Amniotic epithelial cell (primary cell): ENCODE measurements at places on chromosomes 4 and X.
A peak's percentile ranks its signal among the peaks of the same experiment; 100 is the strongest.

GRCh38 chr4:77721073-77721472 is 98.1 kb downstream of the CNOT6L start:
- no peak for DNase-seq

- DNase-seq: no peak
Measured at GRCh38 chrX:136476501-136476900, 11.2 kb upstream of the BRS3 start.

GRCh38 chrX:9420275-9421265 is 44.3 kb upstream of the TBL1X start:
- no peak for DNase-seq

- peak; percentile 89 for DNase-seq
Measured at GRCh38 chr4:68368691-68369131, 18.8 kb upstream of the YTHDC1 start.

DNA sequence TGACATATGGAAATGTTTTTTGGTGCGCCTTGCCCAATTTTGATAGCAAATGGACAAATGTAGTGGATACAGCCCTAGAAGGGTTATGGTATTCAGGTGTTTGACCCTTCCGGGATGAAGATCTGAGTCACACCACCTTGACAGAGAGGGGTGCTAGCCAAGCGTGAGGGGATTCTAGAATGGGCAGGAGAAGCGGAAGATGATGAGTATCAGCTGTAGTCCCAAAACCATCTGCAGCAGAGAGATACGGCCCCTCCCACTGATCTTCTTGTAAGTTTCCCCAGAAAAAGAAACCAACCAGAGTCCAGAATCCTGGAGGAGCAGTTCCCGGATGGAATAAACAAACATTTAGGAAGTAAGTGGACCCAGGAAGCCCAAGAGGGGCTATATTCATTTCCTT is 18.1 kb downstream of the DCHS2 start:
- DNase-seq: no peak

- DNase-seq: no peak
Measured at GRCh38 chr4:52244848-52245247, 193.7 kb downstream of the SPATA18 start.

DNA sequence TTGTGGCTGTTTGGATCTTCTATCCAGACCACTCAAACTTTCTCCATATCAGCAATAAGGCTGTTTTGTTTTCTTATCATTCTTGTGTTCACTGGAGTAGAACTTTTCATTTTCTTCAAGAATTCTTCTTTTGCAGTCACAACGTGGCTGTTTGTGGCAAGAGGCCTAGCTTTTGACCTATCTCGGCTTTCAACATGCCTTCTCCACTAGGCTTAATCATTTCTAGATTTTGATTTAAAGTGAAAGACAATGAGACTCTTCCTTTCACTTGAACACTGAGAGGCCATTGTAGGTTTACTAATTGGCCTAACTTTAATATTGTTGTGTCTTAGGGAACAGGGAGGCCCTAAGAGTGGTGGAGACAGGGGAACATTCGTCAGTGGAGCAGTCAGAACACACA is 19.1 kb downstream of the FGF2 start:
- peak; percentile 14 for DNase-seq

- no peak for DNase-seq
Measured at GRCh38 chrX:57044245-57044644, 48.9 kb upstream of the SPIN3 start.

DNA sequence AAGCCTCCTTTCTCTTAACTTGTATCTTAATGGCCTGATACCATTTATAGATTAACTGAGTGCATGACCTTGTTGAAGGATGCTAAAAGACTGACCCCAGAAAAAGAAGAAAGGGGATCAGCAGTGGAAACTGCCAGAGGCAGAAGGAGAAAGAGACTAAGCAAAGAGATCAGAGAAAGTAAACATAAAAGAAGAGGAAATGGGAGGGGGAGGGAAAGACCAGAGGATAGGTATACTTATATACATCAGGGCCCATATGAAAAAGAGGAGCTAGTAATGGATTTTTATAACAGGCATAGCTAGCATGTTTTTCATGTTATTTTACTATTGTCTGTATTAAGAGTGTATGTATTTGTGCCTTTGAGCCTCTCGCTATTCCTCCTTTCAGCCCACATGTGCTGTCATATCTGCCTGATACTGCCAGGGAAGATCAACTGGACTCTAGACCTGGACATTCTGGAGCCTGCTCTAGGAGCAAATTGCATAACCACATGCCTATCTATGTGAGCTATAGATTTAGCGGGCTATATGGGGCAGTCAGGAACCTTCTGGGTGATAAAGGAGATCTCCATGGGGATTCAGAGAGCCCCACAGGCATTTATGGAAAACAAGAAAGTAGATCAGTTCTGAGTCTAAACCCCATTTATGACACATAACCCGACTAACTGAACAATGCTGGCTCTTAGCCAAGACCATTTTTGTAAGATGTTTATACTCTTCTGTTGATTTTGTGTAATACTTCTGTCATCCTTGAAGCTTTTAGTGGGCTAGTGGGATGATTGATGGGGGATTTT is 13.4 kb upstream of the SNX12 start:
- DNase-seq: peak; percentile 78

DNA sequence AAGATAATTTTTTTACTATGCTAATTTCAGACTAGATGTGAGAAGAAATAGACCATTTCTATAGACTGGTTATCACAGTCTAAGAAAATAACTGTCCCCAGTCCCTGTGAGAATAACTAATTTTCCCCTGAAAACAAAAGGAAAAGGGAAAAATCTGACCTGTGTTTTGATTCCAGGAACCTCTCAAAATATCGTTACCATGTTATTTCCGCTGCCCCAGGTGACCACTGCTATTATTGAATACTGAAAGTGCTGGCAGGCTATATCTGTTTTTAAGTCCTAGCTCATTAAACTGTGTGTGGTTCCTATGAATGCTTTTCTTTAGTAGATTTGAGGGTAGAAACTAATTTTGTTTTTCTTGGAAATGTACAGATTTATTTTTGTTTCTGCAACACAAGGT is 83.6 kb downstream of the GAB1 start:
- DNase-seq: no peak

GRCh38 chr4:55121246-55121645 is 4.1 kb downstream of the KDR start:
- peak; percentile 56 for DNase-seq

DNA sequence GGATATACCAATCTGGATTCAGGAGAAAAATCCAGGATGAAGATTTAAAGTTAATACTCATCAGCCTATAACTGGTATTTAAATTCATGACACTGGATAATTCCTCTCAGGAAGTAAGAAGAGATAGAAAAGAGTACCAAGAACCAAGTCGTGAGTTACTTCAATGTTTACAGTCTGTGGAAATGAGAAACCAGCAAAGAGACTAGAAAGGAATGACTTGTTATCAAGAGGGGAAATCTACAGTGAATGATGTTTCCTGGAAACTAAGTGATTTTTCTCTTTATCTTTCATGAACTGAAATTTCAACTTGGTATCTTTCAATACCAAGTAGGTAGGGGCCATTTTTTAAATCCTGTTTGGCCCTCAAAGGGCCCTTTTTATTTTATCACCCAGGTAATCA is 217.9 kb upstream of the AFF2 start:
- no peak for DNase-seq

GRCh38 chrX:115284877-115285276 is 4.6 kb upstream of the LUZP4 start:
- DNase-seq: no peak

DNA sequence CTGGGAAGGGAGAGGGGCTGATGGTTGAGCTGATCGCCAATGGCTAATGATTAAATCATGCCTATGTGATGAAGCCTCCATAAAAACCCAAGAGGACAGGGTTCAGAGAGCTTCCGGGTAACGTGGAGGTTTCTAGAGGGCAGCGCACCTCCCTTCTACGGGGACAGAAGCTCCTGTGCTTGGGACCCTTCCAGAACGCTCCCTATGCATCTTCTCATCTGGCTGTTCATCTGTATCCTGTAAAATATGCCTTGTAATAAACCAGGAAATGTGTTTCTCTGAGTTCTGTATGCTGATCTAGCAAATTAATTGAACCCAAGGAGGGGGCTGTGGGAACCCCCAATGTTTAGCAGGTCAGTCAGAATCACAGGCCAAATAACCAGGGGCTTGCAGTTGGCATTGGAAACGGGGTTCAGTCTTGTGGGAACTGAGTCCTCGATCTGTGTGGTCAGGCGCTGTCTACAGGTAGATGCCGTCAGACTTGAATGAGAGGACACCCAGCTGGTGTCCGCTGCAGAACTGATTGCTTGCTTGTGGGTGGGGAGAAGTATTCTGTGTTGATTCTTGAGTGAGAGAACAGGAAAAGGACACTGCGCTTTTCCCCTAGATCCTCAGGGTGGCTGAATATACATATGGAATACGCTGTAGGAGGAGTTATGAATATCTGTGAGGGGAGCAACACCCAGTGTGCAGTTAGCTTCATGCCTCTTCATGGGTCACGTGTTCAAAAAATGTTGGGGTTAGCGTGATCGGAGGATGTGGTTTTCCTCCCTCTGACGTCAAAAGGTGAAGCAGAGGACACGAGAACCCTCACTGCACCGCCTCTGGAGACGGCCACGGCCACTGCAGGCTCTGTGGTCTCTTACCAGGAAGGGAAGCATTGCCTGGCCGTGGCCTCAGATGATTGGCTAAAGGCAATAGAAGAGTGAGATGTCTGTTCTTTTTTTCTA is 29.2 kb downstream of the HTT-AS start:
- DNase-seq: peak; percentile 85

- peak; percentile 29 for DNase-seq
Measured at GRCh38 chr4:34733185-34733941, 1511.0 kb downstream of the ARAP2 start.

DNA sequence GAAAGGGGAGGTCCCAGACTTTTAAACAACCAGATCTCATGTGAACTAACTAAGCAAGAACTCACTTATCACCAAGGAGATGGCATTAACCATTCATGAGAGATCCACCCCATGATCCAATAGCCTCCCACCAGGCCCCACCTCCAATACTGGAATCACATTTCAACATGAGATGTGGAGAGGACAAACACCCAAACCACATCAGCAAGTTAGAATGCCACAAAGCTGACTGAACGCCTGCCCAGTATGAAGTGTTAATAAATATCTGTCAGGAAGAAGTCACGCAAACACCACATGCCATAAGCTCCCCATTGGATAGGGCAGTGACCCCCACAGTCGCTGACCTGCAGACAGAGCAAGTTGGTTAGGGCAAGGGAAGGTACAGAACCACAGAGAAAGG is 14.3 kb downstream of the SLC10A6 start:
- DNase-seq: peak; percentile 42

DNA sequence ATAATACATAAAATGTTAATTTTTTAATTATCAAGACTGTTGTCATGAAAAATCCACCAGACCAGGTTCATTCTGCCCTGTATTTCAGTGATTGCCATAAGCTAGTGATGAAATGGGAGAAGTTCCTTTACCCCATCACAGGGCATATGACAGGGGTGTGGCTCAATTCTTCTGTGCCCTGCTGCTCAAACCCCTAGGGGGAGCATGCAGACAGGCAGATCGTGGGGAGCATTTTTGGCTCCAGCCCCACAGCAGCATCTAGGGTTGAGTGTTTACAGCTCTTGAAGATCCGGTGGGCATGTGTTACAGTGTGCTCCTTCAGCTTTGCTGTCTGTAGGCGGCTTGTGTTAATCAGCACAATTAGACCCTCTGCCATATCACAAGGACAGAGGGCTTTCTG is 700.7 kb downstream of the PCDH18 start:
- DNase-seq: no peak

GRCh38 chrX:100976211-100976610 is 6.7 kb downstream of the ARL13A start:
- DNase-seq: no peak

DNA sequence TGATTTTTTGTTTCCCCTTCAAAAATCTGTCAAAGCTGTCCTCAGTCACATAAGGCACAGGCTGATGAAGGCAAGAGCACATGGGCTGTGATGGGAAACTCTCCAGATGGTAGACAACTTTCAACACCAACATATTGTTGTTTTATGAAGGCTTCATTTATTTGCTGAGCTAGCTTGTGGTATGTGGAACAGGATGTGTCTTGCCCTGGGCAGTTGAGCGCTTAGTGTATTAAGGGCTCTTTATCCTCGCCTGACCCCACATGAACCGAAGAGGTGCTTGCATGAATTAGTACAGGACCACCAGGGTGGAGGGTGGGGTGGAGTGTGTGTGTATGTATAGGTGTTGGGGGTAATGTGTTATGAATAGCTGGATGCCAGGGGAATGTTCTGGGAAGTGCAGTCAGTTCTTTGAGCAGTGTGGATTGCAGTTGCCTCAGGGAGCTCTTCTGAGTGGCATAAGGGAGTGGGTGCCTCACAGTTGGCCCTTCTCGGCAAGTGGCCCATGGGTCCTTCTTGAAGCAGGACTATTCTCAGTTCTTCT is 103.1 kb downstream of the PHEX start:
- DNase-seq: peak; percentile 72

GRCh38 chr4:156497486-156497885 is 474.1 kb downstream of the PDGFC start:
- DNase-seq: no peak

- no peak for DNase-seq
Measured at GRCh38 chrX:67651437-67652142, 107.8 kb downstream of the AR start.

- no peak for DNase-seq
Measured at GRCh38 chr4:76002176-76002575, 5.1 kb downstream of the CXCL9 start.

GRCh38 chrX:37371578-37371991 is 22.4 kb downstream of the PRRG1 start:
- DNase-seq: peak; percentile 26

- DNase-seq: no peak
Measured at GRCh38 chr4:86356425-86357210, 3.2 kb downstream of the MAPK10 start.

GRCh38 chrX:41303013-41303412 is 30.9 kb upstream of the DDX3X start:
- no peak for DNase-seq

DNA sequence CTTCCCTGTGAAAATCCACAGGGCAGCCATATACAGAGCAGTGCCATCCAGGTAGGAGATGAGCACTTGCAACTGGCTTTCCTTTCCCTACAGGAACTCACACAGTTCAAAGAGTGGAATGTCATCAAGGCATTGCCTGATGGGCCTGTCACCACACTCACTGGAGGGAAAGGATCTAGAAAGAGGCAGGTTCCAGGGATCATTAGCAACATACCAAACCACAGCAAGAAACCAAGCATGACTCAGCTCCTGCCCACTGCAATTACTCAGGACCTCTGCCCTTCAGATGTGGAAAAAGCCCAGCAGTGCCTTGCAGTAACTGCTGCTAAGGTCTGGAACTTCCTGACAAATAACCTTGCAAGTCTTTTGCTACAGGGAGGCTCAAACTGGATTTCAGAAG is 101.2 kb downstream of the ZNF674 start:
- DNase-seq: peak; percentile 91

DNA sequence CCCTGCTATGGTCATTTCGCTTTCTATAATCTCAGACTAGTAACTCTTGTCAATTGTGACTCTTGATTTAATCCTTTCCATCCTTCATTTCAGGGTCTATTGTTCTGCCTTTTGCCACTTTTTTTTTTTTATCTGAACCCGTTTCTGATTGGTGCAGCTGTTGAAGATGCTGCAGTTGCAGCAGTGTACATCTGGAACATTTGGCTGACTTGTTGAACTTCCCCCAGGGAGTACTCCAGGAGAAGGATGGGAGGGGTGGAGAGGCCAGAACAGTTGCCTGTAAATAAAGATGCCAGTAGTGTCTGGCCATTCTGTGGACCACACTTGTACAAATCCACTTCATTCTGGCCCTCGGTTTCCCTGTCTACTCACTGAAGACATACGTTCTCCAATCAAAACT is 1.0 kb upstream of the EDA start:
- DNase-seq: no peak
